Astrocyte of the spinal cord (primary cell): ENCODE measurements at places on chromosomes 11 and 22.

DNA sequence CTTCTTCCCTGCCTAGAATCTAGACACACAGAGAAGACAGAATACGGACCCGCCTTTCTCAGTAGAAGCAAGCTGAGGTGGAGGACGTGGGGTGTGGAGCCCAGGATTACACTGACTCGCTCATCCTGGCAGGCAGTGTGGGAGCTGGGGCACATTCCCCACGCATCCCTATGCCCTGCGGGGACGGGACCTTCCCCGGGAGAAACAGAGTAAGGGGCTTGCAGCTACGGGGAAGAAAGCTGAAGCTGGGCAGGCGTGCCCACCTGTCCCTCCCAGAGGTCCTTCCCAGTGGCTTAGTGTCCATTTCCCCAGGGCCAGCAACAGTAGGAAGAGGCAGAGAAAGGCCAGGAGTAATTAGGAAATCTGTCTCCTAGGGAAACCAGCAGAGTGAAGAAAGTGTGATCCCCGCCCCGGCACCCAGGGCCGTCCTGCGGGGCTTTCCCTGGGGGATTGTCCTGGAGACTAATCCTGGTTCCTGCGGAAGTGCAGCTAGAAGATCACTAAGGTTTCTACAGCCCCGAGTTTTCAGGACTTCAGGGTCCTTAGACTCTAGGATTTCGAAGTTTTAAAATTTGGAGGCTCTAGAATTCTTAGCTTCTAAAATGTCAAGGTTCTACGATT is 7.8 kb downstream of the DNAJB13 start:
- DNase-seq: no peak

GRCh38 chr11:64791781-64792291 is 11.2 kb downstream of the MAP4K2 start:
- DNase-seq: no peak

DNA sequence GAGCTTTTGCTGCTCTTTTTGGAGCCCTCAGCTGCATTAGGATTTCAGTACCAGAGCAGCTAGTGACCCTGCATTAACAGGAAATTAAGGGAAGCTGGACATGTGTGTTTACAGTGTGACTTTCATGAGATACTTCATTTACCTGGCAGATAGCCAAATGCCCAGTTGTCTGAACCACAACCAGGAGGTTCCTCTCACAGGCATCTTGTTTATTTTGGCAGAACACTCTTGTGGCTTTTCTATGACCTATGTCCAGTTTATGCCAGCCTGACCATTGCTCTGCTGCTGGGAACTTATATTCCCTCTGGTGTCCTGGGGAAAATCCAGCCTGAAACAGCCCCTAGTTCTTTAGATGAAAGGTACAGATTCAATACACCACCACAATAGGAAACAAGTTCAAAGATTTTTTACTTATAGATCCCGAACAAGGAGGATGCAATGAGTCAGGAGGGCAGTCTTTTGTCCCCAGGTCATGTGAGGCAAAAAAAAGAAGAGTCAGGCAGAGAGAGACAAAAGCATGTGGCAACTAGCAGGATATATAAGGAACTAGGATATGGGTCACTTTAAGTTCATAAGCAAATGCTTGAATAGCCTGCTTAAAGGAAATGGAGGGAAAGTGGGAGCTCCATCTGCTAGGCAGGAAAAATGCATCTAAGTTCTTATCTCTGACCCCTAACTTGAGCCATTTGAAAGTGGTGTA is 379.3 kb downstream of the INSC start:
- DNase-seq: peak; percentile 47

GRCh38 chr11:57322256-57323166 is 2.2 kb downstream of the TNKS1BP1 start:
- DNase-seq: peak; percentile 97

DNA sequence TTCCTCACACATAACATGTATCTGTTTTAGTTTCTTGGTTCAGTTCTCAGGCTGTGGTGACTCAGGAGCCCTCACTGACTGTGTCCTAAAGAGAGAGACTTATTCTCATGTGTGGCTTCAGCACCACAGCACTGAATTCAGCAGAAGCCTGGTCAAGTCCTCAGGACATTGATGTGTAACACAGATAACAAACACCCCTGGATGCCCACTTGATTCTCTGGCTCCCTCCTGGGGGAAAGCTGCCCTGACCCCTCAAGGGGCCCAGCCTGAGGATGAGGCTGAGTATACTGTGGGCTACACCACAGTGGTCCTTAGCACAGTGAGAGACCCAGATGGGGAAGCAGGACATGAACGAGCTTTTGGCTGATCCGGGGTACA is 87.2 kb upstream of the VPREB1 start:
- no peak for DNase-seq

DNA sequence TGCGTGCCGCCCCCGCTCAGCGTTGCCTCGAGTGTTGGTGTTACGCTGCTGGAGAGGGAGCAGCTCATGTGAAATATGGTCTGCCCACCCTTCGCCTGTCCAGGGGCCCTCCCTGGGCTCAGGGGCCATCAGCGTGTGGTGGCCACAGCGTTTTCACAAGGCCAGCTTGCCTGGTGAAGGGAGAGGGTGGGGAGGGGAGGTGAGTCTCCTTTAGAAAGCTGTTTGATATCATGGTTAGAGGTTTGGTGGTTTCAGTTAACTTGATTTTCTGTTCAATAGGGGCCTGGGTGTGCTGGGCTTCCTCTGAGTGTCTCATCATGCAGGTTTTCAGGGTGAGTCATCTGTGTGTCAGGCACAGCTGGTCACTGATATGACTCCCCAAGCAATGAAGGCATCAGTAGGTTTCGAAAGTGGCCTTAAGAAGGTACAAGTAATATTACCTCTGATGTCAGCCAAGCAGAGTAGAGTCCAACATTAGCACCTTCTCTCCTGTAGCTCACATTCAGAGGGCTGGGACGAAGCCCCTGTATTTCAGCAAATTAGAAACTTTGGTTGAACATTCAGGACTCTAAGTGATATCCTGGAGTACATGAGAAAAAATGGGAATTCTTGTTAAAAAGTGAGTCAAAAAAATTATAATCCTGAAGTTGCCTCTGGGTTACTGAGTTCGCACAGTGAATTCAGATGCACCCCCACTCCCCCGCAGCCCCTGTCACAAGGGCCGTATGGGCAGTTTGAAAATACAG is 172.5 kb downstream of the TBC1D22A start:
- DNase-seq: peak; percentile 91

- DNase-seq: peak; percentile 84
These were observed 4.2 kb upstream of the FXYD2 start for GRCh38 chr11:117828611-117829368.

DNA sequence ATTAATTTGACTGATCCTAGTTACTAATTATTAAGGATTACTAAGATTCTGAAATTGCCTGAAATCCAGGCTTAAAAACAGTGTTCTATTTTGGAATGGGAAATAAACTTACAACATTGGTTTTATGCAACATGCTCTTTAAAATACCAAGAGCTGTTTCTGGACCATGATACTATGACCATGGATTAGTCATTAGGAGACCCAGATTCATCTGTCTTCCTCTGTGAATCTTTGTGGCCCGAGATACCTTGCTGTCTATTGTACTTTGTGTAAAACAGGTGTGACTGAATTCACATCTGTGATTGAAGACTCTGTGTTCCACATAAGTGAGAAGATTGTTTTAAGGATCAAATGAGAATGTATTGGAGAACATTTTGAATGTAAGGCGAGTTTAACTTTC is 98.8 kb downstream of the HSD17B12 start:
- no peak for DNase-seq

DNA sequence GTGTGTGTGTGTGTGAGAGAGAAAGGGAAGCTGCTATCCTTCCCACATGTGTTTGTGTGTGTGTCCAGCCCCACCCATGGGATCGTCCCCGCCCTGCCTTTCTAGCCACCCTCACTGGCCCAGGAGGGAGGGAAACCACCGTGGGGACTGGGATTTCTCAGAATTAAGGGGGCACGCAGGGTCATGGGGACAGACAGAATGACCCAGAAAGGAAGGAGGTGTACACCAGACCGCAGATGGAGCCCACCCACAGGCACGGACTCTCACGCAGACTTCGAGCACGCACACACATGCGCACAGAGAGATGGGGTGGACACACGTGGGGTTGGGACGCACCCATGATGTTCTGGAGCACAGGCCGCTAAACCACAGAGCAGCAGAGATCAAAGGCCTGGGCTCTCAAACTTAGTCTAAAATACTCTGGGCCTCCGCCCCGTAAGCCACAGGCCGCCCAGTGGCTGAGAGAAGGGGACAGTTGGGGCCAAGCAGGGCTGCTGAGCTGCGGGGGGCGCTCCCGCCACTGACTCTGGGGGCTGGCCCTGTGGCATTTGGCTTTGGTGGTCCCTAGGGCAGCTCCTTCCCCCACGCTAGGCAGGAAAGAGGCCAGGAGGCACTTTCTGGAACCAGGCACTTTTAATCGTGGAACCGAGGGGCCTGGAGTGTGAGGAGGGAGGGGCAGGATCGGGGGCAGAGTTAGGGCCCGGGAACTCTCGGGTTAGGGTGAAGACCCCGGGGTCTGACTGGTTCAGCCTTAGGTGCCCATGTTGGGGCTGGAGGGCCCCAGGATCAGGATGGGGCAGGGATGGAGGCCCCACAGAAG is 1.5 kb downstream of the IFITM5 start:
- no peak for DNase-seq

DNA sequence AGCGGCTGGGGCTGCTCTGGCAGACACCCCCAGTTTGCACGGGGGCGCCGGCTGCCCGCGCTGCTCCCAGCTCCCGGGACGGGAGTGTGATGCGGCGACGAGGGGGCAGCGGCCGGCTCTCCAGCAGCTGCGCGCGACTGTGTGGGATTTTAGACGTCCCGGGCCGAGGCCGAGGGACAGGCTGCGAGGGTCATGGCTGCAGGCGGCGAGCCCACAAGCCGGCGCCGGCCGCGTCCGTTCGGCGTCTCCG is 159 bp downstream of the FZD4 start:
- no peak for DNase-seq

DNA sequence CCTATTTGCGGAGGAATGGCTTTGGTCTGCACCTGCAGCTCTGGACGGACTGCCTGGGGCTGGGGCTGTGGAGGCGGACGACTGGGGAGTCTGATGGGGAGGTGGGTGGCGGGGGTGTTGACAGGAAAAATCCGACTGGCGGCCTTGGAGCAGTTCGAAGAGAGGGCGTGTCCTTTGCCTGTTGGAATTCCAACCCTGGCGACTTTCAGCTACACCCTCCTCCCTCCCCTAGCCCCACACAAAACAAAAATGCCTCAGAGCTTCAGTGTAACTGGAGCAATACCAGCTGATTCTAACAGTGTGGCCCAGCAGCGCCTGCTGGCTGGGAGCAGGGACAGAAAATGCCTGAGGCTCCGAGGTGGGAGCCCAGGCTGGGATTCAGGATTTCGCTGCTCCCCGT is 85.4 kb downstream of the ATXN10 start:
- no peak for DNase-seq

DNA sequence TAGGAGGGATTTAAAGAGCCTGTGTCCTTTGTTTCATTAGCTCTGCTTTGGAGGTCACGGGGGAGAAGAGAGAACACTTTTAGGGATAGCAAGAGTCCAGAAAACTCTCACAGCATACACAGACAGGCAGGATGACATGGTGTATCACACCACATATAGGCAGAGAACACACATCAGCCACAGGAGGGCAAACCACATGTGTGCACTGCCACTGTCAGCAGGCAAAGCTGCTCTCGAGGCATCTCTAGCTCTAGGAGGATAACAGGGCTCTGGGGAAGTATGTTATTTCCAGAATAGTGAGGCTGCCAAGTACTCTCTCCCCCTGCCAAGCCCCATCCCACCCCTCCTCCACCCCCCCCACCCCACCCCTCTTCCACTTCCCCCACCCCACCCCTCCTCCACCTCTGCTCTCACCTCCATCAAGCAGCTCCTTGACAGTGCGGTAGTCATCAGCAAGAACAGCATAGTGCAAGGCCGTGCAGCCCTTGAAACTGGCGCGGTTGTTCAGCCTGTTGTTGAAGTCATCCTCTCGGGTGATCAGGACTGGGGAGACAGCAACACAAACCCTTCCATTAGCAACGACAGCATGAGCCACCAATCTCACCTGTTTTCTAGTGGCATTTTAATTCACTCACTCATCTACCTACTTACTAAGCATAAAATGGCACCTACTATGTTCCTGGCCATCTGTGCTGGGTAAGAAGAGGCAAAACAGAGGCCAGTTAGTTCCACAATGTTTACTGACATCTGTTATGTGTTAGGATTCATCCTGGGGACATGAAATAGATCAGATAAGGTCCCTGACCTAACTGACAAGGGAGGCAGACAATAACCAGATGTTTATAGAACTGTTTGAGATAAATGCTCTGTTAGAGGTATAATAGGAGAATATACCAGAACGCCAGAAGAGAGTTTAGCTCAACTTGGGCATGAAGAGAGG is 75.6 kb downstream of the CLPB start:
- DNase-seq: no peak

DNA sequence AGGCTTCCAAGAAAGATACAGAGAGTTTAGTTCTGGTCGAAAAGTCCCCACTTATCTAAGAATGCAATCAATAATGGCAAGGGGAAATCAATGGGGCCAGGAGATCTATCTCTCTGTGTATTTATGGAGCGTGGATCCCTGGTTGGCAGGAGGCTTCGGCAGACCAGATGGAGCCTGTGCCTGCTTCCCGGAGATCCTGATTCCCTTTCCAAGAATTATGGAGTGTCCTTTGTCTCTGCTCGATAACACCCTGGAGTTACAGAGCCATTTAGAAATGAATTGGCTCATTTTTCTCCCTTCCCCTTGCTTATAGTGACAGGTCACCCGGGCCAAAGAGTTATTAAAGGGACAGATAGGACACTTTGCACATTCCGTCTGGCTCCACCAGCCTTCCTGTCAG is 92.4 kb downstream of the ISX start:
- no peak for DNase-seq

DNA sequence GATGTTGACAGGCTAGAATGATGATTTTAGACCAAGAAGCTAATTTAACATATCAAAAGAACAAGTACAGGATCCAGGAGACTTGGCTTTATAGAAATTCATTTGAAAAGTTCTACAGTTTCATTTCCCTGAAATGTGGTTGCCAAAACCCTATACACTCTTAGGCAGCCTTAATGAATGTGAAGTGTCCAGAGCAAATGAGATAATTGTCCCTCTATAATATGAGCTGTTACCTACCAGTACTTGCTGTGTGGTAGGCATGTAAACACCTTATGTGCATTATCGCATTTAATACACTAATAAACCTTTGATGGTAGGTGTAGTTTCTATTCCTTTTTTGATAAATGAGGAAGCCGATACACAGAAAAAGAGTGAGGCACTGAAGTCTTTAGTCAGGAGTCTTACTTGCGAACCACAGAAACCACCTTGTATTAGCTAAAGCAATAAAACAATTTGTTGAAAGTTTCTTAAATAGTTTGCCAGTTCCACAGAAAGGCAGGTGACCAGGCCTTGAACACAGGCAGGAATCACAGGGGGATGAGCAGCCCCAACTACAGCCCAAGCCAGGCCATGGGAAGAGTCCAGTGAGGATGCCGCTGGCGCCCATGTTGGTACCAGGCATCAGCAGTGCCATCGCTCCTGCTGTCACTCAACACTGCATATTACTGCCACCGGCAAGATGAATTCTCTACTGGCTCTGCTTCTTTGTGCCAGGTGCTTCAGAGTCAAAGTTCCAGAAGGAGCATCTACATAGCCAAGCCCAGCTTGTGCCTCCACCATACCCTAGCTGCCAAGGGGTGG is 81.7 kb downstream of the SWAP70 start:
- DNase-seq: no peak

- DNase-seq: no peak
These were observed 1.9 kb upstream of the RFPL3 start for GRCh38 chr22:32355760-32356159.
